CD14-positive monocyte (primary cell): ENCODE measurements at places on chromosomes 2 and 18.

GRCh38 chr2:234102112-234102511 lies 51.6 kb downstream of the SPP2 start:
- no peak for DNase-seq

DNA sequence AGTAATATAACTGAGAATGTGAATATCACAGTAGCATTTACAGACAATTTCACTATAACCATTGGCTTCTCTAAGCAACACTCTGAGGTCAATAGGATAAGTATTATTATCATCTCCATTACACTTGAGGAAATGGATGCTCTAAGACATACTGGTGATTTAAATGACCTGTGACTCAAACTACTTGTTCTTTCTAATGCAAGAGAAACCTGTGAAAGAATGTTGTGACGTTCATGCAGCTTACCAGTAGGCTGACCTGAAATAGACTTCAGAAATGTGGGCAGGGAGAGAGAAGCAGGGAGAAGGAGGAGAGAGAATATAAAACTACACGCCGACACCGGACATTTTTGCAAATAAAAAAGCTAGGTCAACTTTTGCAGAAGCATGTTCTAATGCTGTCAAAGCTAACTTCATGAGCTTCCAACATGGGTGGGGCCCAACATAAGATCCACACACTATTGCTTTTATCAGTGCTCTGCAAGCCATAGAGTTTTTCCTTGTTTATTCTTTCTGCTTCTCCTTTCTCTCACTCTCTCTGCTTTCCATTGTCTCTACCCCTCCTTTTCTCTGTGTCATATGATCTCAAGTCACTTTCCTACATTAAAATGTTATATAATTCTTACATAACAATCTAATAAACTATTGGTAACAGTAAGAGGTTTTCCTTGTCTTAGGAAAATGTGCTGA lies 217.6 kb upstream of the FN1 start:
- DNase-seq: no peak

DNA sequence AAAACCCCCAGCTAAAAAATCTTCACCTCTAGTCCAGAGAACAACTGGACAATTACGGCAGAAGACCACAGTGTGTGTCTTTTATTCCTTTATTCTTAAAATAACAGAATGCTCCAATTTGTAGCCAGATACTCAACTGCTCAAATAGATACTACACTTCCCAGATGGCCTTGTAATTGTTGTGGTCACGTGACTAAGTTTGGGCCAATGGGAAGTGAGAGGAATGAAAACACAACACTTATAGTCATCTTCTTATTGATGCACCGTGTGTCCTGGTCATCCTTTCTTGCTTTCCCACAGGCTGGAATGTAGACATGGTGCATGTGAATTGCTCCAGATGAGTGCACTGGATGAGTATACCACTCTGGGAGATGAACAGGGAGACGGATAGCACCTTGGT lies 145.1 kb downstream of the CDC42EP3 start:
- DNase-seq: no peak

DNA sequence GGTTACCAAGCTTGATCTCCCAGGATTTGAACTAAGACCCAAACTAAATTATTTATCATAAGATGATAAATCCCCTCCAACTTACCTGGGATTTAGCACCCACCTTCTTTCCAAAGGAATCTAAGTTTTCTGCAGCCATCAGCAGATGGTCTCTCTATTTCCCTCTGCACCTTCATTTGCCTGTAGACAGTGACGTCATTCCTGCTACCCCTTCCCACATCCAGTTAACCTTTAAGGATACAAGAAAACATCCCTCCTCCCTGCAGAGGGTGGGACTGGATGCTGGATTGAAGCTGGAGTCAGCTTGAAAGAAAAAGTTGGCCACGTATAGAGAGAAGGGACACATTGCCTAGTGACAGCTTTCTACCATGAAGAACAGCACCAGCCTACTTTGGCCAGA lies 3.7 kb upstream of the DNER start:
- DNase-seq: no peak

GRCh38 chr2:152410165-152410597 lies 75.2 kb downstream of the FMNL2 start:
- peak; percentile 52 for DNase-seq

GRCh38 chr18:58183226-58183625 lies 139.2 kb downstream of the NEDD4L start:
- DNase-seq: no peak

DNA sequence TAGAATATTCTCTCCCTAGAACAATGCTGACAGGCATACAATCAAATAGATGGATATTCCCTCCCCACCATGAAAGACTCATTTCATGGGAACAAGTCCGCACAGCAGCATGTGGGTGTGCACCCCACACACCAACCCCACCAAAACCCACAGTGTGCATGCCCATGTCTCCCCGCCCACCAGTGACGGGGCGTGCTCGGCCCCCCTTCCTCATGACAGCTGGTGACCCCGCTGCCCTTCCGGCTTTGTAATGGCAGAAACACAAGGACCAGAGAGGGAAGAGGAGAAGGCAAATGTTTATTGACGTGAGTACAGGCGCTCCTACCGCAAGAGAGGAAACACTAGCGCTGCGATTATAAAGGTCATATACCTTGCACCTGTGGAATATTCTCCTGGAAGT lies 30.8 kb upstream of the ODC1 start:
- no peak for DNase-seq

- DNase-seq: peak; percentile 93
Observed at GRCh38 chr18:47999801-48000248, 69.4 kb upstream of the SMAD2 start.

GRCh38 chr2:165872101-165872791 lies 78.2 kb upstream of the GALNT3 start:
- no peak for DNase-seq

- no peak for DNase-seq
Observed at GRCh38 chr2:105487142-105488069, 88.6 kb upstream of the FHL2 start.

DNA sequence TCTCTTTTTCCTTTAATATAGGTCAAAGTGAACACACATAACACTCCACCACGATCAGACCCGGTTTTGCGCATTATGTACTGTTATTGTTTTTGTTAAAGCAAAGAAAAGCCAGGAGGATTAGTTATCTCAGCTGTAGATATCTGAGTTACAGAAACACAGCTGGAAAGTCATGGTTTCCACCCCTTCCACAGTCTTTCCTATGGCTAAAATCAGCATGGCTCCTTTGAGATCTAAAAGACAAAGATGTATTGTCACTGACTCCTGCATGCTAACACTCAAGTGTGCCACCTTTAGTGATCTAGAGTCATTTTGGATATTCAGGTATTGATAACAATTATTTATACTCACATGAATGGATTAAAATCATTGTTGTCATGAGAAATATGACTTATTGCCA lies 260.0 kb downstream of the FIGN start:
- DNase-seq: no peak

DNA sequence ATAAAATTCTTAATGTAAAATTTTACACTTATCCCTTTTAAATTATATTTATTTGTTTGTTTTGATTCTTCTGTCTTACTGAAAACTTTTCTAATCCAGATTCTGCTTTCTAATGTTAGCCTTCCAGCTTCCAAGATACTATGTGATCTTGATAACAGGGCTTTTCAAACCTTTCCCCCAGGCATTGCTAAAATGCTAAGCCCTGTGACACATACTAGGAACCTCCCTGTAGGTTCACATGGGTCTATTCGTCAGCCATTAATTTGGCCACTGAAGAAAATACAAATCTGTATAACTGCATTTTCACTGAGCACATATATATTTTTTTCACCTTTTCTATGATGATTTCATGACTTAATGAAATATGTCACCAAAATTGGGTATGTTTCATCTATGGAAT lies 92.8 kb upstream of the MAP4K3 start:
- no peak for DNase-seq

DNA sequence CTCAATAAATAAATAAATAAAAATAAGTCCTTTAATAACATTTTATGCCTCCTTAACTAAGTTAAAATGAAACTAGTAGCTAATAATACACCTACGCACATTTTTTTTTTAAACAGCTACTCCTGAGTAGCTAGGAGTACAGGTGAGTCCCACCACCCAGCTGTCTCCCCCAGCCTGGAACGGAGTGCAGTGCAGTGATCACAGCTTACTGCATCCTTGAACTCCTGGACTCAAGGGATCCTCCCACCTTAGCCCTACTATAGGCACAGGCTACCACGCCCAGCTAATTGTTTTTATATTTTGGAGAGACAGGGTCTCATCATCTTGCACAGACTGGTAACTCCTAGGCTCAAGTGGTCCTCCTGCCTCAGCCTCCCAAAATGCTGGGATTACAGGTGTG lies 28.4 kb downstream of the YWHAQ start:
- DNase-seq: no peak

DNA sequence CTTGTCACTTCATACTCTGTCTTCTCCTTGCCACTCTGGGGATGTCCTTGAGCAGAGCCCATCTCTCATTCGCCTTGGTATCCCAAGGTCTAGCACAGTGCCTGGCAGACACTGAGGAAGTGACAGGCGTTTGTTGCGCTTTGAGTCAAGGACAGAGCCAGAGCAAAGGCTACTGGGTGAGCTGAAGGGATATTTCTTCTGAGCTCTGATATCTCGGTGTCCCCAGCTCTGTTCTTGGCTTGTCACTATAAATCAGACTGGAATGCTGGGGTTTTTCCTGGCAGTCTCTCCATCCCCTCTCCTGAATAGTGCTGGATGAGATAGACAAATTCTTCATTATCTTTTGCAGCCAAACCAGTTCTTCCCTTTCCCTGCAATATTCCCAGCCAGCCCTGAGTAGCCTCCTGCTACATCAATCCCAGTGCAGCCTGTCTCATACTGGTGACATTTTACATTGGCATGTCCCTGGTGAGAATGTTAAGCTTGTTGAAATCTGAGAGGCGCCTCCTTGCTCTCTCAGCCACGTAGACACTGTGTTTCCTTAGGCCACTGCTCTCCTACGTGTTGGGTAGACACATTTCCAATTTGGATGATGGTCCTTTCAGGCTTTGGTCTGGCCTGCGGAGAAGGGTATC lies 61.7 kb downstream of the CTIF start:
- no peak for DNase-seq

DNA sequence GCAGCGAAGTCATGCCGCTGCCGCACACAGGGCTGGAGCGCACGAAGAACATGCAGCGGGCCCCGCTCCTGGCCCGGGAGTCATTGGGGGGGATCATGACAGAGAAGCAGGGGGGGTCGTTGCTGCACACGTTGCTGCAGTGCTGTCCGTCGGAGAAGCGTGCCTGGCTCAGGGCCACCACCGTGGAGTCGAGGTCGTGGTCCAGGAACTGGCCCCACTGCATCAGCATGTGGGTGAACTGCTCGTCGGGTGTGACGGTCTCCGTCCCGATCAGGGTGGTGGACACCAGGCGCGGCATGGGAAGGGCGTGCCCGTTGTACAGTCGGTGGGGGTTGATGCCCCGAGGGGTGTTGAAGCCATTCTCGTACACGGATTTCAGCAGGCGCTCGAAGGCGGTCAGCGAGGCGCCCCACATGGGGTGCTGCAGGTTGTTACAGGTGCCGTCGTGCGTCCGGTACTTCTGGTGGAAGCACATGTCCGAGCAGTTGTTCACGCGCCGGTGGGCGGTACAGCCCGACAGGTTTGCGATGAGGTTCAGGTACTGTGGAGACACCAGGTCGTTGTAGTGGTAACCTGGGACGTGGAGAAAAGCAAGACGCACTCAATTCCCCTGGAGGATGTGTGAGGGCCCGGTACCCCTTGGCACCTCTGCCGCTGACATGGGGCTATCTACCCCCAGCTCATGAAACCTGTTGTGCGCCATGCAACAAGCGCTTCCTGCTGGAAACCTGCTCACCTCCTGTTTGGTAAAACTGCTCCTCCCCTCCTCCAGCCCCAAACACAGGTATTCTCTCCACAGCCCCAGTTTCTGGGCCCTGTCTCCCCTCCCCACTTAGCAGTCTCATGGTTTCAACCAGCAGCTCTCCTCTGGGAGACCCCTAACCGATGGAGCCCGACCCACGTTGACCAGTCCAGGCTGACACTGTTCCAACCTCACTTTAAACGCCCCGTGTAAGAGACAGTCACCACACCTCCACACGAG lies 94.9 kb downstream of the PXDN start:
- DNase-seq: no peak

GRCh38 chr18:5890331-5891183 lies 4.8 kb downstream of the TMEM200C start:
- no peak for DNase-seq

DNA sequence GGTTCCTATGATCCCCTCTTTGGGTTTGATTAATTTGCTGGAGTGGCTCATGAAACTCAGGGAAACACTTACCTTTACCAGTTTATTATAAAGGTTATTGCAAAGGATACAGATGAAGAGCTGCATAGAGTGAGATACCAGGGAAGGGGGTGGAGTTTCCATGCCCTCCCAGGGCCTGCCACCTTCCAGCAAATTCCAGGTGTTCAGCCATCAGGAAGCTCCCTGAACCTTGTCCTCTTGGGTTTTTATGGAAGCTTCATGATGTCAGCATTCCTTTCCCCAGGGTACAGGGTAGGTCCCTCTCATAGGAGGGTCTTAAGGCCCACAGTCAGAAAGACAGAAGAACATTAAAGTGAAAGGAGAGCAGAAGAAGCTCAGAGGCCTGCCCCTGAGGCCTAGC lies 123.9 kb upstream of the DCC start:
- DNase-seq: no peak

- no peak for DNase-seq
Observed at GRCh38 chr2:60350791-60351190, 202.7 kb downstream of the BCL11A start.

DNA sequence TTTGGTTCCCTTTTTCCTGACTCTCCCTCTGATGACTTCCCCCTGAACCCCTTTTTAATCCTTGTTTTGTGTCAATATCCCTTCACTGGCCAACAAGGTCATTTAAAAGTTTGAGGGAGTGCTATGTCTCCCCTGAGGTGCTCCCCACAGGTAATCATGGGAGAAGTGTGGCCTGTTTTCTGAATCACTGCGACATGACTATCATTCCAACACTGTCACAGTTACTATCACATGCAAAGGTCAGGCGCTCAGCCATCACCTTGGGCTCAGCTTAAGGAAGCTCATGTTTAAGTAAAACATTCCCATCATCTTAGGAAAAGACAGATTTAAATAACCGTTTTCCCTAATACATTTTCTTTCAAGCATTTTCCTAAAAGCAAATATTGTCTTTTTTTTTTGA lies 20.9 kb upstream of the ACAA2 start:
- no peak for DNase-seq

GRCh38 chr18:6610466-6610865 lies 119.0 kb upstream of the ARHGAP28 start:
- DNase-seq: no peak

DNA sequence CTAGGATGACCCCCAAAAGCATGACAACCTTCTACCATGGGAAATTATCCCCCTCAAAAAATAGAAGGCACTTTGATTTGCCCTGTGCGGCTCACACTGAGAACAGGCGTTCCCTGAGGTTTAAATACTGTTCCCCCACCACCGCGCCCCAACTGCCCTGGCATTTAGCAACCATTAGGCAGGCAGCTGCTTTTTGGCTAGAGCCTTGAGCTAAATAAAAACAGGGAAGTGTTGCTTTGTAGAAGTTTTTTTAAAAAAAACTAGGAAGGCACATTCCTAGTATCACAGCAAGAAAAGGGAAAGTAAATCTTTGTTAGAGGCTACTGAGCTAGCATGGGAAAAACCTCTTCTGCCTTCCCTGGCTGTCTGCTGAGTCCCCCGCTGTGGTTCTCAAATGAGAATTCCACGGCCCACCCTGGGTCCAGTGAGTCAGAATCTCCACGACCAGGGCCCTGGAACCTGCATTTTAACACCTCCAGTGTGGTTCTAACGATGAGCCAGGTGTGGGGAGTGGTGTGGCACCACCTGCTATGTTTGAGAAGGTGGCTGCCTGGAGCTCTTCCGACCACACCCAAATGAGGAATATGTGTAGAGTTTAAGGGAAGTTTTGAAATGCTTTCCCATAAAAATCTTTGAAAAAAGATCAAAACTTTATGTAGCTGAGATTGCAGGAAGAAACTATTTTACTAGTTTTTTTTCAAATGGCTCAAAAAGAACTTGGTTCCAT lies 66.4 kb downstream of the VIT start:
- no peak for DNase-seq
